ENCODE measurements at places on chromosomes 13 and 19.

DNA sequence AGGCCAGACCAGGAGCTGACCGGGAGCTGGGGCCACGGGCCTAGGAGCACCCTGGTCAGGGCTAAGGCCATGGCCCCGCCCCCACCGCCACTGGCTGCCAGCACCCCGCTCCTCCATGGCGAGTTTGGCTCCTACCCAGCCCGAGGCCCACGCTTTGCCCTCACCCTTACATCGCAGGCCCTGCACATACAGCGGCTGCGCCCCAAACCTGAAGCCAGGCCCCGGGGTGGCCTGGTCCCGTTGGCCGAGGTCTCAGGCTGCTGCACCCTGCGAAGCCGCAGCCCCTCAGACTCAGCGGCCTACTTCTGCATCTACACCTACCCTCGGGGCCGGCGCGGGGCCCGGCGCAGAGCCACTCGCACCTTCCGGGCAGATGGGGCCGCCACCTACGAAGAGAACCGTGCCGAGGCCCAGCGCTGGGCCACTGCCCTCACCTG is 6.6 kb downstream of the SPHK2 start:
- DNase-seq: no peak

GRCh38 chr19:40266912-40267600 is 18.1 kb downstream of the AKT2 start:
- no peak for DNase-seq

DNA sequence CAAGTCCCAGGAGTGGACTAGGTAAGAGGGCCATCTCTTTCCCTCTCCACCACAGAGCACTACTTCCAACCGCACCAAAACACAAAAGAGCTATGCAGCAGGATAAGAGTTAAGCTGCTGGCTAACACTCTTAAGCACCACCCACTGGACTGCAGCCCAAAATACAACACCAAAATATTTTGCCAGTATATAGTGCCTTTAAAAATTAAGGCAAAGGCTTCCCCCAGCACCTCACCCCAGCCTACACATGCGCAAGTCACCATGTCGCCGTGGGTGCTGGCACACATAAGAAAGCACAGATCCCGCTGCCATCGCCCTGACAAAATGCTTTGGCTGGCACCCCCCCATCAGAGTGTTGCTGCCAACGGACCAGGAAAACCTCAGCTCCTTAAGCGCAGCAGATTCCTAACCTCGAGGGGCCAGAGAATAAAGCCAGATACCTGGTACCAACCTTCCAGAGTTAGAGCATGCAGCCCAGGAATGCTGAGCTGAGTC is 608.3 kb downstream of the PCDH17 start:
- no peak for DNase-seq

DNA sequence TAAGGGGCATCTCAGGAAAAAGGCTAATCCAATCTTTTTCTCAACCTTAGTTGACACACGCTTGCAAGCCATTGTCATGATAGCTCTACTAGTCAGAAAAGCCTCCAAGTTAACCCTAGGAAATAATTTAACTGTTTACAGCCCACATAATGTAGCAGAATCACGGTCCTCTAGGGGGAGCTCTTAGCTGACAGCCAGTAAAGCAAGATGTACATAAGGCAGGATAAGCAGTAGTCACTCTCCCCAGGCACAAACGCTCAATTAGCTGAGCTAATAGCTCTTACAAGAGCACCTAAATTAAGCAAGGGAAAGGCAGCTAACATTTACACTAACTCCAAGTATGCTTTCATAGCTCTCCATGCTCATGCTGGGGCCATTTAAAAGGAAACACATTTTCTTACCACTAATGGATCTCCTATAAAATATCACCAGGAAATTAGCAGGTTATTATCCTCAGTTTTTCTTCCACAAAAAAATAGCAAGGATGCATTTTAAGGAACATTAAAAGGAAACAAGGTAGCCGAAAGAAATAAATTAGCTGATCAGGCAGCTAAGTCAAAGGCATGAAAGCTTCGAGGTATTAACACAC is 33.7 kb upstream of the ZSCAN5A start:
- DNase-seq: no peak

GRCh38 chr19:18131841-18132596 is 20.9 kb upstream of the PIK3R2 start:
- no peak for DNase-seq

DNA sequence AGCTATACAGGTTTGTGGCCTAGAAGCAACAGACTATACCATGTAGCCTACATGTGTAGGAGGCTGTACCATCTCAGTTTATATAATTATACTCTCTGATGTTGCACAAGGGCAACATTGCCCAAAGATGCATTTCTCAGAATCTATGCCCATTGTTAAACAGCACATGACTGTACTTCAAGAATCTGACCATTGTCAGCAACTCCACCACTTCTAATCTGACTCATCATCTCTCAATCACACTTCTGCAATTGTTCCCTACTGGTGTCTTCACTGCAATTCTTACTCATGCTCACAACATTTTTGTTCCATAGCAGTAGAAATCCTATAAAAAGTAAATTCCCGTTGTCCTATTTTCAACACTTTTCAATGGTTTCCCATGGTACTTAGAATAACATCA is 63.9 kb upstream of the ATXN8OS start:
- no peak for DNase-seq

DNA sequence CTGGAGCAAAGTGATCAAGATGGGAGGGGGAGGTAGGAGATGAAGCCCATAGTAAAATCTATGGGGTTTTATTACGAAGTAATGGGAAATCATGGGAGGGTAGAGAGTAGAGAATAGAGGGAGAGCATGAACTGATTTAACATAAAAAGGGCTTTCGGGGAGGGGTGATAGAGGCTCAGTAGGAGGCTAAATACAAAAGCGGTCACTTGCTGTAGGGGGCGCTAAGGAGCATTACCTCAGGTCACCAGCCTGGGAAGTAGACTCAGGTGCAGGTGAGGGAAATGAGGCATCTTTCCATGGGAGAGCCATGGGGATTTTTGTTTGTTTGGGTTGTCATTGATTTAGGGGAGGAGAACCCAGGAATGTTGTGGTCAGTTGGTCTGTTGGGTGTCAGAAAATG is 14.1 kb downstream of the KRTDAP start:
- no peak for DNase-seq

GRCh38 chr19:4058693-4059452 is 7.8 kb downstream of the ZBTB7A start:
- no peak for DNase-seq

DNA sequence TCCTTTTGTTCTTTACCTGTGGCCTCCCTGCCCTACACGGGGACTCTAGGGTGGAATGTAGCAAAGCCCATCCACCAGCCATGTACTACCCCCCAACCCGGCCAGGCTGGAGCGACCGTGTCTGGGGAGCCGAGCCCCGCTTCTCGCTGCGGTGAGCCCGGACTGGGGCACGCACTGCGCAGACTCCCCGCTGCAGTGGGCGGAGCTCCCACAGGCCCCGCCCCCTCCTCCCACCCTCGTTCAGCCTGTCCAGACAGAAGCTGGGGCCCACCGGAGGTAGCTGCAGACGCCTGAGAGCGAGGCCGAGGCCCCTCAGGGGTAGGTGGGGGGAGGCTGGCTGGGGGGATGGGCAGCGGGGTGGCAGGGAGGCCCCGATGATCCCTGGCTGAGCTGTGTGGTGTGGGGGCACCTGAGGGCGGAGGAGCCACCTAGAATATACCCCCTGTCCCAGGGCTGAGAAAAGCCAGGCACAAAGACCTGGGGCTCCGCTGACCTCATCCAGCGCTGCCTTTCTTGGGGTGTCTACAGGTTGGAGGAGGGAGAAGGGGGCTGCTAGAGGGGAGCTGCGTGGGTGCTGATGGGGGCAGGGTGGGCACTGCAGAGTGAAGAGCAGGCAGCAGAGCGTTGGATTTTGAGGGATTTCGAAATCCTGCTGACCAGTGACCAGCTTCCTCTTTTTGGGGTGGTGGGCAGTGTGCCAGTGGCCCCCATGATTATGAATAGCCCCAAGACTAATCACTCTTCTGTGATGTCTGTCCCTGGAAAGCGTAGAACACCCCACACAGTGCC is 17.3 kb downstream of the PLD3 start:
- peak; percentile 14 for DNase-seq

DNA sequence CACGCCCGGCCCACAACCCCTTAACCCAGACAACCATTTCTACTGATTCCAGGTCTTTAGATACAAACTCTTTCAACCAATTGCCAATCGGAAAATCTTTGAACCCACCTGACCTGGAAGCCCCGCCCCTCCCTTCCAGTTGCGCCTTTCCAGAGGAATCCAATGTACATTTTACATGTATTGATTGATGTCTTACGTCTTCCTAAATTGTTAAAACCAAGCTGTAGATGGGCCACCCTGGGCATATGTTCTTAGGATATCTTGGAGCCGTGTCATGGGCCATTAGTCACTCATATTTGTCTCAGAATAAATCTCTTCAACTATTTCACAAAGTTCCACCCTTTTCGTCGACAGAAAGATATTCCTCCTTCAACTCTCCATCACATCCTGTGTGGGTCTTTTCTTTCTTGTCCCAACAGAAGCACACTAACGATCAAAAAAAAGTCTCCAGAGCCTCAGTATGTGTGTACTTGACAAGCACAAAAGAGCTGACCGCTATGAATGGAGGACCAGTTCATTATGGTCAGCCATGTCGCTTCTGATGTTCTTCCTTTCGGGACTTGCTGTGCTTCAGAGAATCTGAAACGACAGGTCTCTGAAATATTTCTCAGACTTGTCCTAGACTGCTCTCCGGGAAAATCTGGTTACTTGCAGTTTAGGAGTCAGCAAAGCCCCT is 601 bp upstream of the ZNF749 start:
- DNase-seq: no peak

DNA sequence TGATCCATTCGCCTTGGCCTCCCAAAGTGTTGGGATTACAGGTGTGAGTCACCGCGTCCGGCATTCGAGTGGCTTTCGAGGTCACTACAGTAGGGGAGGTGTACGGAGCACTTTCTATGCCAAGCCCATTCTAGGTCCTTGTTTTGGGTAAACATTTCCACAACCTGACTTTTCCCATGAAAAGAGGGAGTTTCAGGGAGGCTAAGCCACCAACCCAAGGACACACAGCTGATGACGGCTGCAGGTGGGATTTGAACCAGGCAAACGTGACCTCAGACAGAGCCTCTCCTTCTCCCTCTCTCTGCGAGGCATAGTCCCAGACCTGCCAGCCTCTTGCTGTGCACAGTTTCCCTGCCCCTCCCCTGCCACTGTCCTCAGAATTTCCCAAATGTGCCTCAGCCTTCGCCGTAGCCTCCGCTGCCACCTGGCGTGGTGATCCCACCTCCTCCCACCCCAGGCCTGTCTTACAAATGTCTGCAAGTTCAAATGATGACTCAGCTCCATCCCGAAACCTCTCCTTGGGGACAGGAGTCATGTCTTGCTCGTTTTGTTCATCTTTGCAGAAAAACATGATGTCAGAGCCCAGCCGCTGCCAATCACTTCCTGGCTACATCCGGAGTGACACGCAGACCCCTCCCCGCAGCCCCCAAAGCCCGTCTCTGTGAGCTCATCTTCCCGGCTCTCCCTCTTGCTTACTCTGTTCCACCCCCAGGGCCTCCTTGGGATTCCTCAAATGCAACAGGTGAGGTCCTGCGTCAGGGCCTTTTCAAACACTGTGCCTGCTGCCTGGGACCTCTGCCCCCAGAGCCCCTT is 6.6 kb upstream of the GADD45B start:
- DNase-seq: no peak

DNA sequence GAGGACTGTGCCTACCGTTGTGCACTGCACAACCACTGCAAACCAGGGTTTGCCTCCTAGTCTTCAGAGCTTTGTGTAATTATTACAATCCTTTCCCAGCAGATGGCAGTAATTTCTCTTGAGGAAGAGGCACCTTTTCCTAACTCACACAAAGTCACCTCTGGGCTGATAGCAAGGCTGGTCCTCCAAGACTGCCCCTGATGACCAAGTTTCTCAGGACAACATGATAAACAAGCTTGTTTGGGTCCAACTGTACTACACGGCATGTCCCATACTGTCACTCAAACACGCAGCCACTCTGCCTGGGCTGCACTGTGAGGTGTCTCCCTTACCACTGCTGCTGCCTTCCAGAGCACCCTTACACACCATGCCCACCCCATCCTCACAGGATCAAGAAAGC is 39.3 kb downstream of the RFXAP start:
- peak; percentile 28 for DNase-seq

DNA sequence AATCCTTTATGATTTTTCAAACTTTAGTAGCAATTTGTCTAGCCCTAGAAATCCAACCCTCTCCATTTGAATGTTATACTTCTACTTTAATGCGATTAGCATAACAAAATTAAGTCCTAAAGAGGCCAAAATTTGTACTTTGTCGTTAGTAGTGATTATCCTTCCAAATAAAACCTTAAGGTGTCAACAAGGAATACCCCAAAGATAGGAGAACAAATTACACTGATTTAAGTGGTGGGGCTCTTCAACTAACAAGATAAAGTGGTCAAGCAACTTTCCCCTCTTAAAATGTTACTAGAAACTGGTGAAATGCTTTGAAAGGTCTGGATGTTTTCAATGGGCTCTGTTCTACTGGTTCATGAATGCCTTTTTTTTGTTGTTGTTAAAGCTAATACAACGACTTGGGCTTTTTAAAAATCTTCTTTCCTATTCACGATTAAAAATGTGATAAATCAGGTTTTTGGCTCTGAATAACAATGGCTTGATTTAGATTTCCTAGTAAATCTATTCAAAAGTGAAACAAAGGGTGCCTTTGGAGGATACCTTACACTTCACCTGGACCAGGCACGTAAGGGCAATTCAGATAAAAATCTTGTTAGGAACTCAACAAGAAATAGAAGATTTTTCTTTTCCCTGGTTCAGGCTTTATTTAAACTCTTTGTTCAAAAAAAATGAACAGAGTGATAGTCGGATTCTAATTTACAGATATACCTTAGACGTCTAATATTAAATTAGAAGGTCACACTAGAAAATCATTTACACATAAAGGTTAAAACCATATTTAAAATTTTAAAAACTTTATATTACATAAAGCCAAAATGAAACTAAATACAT is 3.1 kb downstream of the SOX21 start:
- no peak for DNase-seq

DNA sequence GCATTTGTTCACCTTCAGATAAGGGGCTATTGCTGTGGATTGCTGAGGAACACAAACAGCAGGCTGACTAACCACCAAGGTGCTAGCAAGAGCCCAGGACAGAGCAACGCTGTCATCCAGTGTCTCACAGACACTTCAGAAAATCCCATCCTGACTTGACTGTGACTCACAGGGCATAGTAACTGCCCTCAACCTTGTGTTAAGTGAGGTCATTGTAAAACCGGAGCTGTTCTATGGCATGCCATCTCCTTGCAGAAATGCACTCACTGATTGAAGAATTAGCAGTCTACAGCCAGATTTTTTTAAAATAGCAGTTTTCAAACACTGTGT is 51.1 kb downstream of the TNFRSF19 start:
- no peak for DNase-seq
